GM12891 (cell line): ENCODE measurements at places on chromosomes 11 and 22.

DNA sequence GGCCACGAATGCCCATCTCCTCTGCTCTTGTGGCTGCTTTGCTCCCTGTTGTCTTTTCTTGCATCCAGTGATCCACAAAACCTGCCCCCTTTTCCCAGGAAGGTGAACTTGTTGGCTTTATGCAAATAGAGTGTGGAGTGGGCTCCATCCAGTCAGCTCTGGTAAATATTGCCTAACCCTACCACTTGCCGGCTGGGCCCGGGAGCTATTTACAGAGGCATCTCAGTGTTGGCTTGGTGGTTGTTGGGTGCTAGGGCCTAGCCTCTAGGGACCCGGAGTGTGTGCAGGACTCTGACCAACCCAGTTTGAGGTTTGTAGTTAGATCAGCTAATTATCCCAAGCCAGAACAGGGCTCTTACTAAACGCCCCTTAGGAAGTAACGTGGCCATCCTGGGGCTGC lies 40.8 kb upstream of the TLCD5 start:
- no peak for DNase-seq

GRCh38 chr11:27722117-27722952 lies 22.1 kb upstream of the BDNF start:
- DNase-seq = no peak

DNA sequence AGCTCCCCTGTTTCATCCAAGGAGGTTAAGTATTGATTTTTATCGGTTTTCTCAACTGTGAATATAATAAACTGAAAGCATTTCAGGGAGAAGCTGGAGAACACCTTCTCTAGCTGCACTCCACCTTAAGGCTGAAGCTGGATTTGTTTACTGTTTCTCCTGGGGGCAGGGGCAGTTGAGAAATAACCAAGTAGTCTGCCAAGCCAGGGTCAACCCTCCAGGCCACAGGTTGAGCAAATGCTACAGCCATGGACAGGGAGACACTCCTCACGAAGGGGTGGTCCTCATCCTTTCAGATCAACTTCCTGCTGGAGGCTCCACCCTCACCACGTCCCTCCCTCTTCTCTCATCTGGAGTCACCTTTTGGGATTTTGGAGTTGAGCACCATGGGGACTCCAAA lies at the start of gene TTC36:
TTC36 (plus strand) TSS at position 366 of the 400 bp plus-strand sequence; CDS start at position 387, 21 bp downstream.
- DNase-seq = no peak

- no peak for DNase-seq
Measured at GRCh38 chr11:122672892-122673291, 17.4 kb downstream of the UBASH3B start.

DNA sequence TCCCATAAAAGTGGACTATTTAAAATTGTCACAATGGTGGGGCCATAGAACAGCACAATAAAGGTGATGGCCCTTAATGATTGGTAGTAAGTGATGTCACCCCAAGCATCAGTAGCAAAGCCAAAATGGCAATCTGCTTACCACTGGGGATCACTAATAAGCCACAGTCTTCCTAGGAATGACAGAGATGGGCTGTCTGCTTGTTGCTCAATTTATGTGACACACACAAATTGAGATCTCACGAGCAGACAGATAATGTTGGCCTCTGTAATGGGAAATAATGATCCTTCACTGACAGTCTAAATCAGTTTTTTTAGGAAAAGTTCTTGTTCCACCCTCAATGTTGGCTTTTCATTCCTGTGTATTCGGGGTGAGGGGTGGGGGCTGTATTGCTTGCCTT lies 515.1 kb downstream of the BRD1 start:
- DNase-seq = no peak

DNA sequence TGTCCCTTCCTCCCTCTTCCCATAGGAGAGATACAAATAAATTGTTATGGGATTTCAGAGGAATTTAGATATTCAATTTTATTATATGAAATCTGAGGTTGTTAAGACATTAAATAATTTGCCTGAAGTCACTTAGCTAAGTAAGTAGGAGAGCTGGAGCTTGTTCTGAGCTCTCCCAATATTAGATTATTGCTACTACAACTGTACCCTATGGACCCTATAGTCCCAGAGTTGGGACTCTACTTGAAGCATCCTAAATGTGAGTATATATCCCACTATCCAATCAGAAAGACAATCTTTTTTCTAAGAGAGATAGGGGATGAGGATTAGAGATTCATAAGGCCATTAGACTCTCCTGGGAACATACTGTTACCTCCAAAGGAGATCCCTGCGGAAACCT lies 1130.0 kb downstream of the DLG2 start:
- no peak for DNase-seq

DNA sequence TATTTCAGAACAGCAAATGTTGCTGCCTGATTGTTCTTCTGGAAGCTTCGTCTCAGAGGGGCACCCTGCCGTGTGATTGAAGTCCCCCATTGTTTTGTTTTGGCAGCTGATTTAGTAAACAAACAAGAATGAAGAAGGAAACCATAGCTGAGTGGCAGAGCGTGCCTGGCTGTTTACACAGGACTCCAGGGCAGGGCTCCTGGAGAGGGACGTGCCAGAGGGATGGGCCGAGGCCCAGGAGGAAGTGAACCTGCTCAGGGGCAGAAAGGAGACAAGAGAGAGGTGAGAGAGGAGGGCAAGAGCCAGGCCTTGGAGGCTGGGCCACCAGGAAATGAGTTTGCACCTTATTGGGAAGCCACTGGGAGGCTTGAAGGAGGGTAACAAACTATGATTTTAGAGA lies 85.5 kb upstream of the B3GAT1 start:
- no peak for DNase-seq

DNA sequence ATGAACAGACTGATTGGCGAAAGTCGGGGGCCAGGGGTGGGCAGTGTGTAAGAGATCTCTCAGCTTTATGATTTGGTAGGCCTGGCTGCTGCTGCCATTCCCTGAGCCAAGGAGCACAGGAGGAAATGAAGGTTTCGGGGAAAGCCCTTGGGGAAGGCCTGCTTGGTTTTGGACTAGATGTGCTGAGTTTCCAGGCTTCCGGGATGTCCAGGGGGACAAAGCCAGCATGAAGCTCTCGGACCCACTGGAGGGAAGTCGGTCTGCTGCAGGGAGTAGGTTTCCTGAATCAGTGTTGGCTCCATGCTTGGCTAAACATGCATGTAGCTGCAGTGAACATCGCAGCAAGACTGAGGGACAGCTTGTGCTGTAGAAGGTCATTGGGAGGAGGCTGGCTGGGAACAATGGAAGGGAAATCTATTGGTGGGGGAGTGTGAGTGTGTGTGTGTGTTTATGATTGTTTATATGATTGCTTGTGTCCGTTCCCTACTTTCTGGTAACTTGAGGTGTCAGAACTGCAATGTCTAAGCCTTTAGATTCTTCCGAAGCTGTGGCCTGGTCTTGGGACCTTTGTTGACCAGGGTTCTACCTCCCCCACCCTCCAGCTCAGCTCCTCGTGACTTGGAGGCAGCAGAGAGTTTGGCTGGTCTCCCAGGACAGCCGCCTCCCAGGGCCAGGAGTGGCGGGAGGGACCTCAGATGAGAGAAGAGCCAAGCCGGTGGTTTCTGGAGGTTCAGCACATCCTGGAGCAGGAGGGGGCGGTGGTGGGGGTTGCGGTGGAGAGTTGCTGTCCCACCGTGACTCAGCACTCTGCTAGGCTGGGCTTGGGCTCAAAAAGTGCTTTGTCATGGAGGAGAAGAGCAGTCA lies 4.0 kb upstream of the FTH1 start:
- peak; percentile 50 for DNase-seq

- no peak for DNase-seq
Measured at GRCh38 chr22:22752199-22752555, 107.8 kb downstream of the GGTLC2 start.

DNA sequence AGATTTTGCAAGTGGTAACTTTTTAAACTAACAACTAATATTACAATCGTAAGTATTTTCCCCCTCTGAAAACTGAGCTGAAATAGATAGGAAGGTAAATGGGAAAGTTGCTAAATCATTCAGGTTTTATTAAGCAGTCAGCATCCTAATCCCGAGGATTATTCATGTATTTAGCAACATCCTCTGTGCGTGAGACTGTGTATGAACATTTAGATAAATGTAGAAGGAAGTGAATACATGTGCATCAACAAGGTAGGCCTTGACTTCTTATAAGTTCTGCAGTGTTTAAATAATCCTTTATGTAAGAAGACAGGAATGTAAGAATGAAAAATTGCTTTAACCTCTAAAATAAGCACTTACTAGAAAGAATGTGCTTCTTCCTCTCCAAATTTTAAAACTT lies 745.9 kb upstream of the TENM4 start:
- no peak for DNase-seq

GRCh38 chr22:40084246-40084645 lies 89.5 kb downstream of the FAM83F start:
- no peak for DNase-seq

- no peak for DNase-seq
Measured at GRCh38 chr11:38510041-38510440, 1912.0 kb upstream of the RAG2 start.

DNA sequence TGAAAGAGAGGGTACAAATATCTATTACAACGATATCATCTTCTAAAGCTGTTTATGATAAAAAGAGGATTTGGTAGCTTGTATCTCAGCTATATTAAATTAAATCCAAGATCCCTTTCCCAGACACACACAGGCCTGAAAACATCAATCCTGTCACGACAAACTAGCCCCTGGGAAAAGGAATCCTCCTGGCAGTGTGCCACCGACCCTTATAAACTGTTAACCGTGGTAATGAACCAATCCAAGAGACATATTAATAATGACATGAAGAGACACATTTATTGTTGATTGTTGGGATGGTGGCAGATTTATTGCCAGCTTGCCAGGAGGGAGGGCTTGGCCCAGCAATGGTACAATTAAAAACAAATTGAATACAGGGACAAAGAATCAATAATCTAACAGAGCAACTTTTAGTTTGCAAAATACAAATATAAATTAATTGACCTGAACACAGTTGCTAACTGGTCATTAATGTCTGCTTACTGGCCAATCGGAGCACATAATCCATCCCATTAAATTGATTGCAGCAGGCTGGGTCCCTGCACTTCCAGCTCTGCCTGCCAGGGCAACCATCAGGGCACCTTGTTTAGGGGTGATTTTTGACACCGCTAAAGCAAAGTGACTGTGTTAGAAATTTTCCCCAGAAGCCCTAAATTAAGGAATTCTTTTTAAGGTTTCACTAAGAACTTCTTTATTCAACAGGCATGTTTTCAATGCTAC lies 887.6 kb downstream of the OPCML start:
- no peak for DNase-seq
